ENCODE measurements at places on chromosomes 6 and 20.
A peak's percentile ranks its signal among the peaks of the same experiment; 100 is the strongest.

- no peak for DNase-seq
Measured at GRCh38 chr6:111411046-111411445, 72.0 kb downstream of the REV3L start.

GRCh38 chr6:84449220-84449619 is 221.8 kb upstream of the CEP162 start:
- no peak for DNase-seq

- no peak for DNase-seq
Measured at GRCh38 chr20:25032478-25033264, 25.3 kb downstream of the ACSS1 start.

DNA sequence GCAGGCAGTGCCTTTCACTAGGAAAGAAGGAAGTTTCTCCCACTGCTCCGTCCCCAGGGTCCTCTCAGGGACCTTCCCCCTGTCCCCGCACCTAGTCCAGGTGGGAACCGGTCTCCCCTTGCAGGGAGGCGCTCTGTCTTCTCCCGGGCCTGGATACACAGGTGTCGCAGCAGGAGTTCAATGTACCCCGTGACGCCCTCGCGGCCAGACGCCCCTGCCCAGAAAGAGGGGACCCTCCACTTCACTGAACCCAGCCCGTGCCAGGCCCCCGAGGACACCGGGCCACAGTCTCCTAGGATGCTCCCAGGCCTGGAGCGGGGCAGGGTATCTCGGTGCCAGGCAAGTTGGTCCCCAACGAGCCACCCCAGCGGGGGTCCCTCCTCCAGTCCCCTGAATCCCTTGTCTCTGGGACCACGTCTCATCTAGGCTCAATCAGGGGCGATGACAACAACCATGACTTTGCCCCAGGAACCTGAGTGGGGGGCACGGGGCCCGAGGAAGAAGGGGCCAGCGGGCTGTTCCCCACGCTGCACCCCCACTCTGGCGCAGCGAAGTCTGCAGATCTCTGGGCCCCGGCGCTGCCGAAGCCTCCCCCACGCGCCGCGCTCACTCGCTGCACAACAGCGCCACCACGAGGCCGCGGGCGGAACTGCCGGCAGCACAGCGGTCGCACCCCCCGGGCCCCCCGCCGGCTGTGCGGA is 103.0 kb downstream of the EDN3 start:
- peak; percentile 80 for DNase-seq

- DNase-seq, result no peak
Measured at GRCh38 chr6:87572883-87573282, 16.9 kb downstream of the RARS2 start.

DNA sequence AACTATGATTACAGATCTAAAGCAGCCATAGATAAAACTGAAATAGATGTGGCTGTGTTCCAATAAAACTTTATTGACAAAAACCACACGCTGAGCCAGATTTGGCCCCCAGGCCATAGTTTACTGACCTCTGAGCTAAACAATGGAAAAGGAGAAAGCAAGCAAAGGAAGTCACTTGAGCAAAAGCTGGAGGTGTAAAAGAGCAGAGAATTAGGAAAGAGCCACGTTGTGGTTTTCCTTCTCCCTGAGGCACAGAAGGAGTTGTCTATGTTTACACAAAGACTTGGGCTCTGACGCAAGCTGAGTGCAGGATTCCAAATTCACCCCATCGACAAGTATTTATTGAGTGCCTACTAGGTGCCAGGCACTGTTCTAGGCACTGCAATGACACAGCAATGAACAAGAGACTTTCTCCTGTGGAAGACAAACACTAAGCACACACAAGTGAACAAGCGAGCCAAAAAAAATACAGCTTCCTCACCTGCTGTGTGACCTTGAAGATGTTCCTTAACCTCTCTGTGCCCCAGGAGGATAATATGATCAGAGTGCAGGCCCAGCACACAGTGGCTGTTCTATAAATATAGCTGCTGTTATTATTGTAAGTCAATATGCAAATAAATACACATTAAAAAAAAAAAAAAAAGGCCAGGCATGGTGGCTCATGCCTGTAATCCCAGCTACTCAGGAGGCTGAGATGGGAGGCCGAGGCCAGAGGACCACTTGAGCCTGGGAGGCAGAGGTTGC is 75.4 kb upstream of the PTPN1 start:
- DNase-seq, result no peak

- DNase-seq, result no peak
Measured at GRCh38 chr6:122042960-122043735, 356.3 kb upstream of the HSF2 start.

- no peak for DNase-seq
Measured at GRCh38 chr20:44219791-44220190, 9.2 kb upstream of the OSER1 start.

DNA sequence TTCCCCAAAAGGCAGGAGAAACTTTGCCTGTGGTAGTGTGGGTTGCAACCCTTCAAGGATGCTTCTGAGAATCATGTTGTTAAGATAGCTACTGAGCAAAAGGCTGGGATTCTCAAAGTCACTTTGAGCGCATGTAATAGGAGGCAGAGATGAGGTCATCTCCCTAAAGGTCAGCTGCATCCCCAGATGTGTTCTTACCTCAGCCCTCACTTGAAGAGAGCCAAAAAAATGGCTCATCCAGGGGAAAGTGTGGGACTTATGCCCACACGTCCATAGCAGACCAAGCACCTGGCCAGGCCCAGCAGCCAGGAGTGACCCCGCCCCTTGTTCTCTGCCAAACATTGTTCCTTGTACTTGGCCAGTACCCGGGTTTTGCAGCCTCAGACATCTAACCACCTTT is 187.0 kb upstream of the BMP2 start:
- no peak for DNase-seq

- no peak for DNase-seq
Measured at GRCh38 chr6:1311400-1312202, at the start of gene FOXQ1. FOXQ1 (plus strand) TSS chr6:1312098; CDS start chr6:1312705, 607 bp downstream.

DNA sequence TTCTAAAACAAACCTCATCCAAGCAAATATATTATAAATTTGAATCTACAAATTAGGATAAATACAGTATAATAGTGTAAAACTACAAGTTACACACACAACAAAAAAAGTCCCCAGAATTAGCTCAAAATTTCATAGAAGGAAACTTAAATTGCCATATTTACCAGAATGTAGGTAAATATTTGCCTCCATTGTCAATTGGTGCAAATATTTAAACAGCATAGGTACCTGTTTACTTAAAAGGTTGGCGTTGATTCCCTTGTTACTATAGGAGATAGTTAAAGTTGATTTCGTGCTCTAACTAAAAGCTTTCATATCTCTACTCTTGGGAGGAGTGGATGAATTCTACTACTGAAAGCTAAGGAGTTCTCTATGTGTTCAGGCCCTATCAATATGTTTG is 111.6 kb upstream of the TENT5A start:
- no peak for DNase-seq

GRCh38 chr6:64113704-64114103 is 478.1 kb downstream of the PHF3 start:
- no peak for DNase-seq

DNA sequence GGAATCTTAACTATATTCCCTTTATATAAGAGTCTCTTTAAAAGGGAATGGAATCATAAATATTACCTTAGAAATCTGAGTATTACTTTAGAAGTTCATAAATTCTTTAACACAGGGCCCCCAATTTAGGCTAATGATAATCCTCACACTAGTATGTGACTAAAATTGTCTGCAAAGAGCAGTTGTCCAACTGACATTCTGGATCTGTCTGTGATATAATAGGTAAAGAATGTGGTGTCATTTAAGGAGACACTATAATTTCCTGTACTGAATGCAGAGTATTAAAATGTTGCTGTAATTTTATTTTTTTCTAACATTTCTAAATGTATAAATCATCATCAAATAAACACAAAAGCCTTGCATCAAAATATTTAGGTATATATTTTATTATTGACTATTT is 128.5 kb upstream of the DST start:
- no peak for DNase-seq

GRCh38 chr20:42134265-42135098 is 516.3 kb upstream of the CHD6 start:
- no peak for DNase-seq

GRCh38 chr6:167946007-167946406 is 51.5 kb upstream of the KIF25 start:
- DNase-seq, result no peak

- no peak for DNase-seq
Measured at GRCh38 chr6:166936079-166936787, 20.1 kb downstream of the RNASET2 start.

- DNase-seq, result no peak
Measured at GRCh38 chr6:3088446-3088845, 20.2 kb downstream of the RIPK1 start.

GRCh38 chr6:110823146-110823545 is 7.9 kb upstream of the CDK19 start:
- DNase-seq, result no peak

DNA sequence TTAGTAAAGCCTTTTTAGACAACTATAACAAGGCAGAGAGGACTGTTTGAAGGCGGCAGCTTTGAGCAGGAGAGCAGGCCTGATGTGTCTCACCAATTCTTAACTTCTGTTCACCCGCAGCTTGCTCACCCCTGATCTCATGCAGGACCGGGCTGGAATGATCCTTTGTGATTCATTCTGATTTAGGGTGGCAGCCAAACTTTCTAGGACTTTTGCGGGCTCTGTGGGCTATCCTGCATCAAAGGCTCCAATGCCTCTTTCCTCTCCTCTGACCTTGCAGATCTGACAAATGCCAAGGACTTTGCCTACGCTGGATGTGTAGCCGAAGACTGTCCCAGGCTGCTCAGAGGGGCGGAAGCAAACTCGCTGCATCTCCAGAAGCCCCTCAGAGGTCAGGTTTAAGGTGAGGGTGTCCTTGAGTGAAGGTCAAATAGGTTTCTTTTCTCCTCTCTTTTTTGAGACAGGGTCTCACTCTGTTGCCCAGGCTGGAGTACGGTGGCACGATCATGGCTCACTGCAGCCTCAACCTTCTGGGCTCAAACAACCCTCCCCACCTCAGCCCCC is 72.3 kb downstream of the VEGFA start:
- DNase-seq, result no peak

- DNase-seq, result no peak
Measured at GRCh38 chr6:131003488-131004386, 59.3 kb downstream of the EPB41L2 start.

DNA sequence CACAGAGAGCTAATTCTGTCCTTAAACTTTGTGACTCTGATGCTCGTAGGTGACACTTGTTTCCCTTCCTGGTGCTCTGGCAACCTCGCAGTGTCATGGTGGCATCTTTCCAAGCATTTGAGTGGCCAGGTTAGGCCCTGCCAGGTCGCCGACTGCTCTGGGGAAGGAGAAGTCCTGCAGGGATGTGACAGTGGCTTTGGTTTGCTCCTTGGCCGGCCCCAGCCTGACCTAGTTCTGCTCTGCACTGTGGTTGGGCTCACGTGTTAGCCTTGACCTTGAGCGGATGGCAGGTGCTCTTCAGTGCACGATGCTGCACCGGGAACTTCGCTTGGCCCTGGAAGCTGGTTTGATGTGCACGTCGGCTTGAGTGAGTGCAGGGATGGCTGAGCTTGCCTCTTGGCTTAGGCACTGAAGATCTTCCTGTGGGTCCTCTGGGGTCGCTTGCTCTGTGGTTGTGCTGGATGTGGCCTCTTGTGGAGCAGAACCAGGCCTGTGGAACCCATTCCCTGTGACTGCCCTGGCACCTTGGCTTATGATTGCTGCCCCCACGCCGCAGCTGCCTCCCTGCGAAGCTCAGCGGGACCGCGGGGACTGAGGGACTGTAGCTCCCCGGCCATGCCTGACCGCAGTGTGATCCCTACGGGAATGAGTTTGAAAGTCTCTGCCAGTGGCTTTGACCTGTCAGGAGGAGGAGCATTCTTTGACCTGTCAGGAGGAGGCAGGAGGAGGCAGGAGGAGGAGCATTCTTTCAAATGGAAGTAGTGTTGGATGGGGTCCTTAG is 8.7 kb downstream of the OSBPL2 start:
- DNase-seq, result no peak

GRCh38 chr20:20295621-20296498 is 72.0 kb upstream of the INSM1 start:
- DNase-seq, result no peak

DNA sequence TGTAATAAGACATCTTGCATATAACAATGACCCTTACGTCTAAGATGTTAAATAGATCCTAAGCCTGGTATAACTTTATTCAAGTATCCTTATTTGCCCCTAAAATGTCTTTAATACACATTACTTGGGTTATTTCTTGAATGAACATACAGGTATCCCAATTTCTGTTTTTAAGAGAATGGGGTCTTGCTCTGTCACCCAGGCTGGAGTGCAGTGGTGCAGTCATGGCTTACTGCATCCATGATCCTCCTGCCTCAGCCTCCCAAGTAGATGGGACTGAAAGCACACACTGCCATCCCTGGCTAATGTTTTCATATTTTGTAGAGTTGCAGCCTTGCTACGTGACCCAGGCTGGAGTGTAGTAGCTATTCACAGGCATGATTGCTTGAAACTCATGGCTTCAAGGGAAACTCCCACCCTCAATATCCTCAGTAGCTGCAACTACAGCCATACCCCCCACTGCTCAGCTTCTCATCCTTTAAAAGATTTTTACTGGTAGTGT is 10.4 kb upstream of the ZNFX1 start:
- no peak for DNase-seq

DNA sequence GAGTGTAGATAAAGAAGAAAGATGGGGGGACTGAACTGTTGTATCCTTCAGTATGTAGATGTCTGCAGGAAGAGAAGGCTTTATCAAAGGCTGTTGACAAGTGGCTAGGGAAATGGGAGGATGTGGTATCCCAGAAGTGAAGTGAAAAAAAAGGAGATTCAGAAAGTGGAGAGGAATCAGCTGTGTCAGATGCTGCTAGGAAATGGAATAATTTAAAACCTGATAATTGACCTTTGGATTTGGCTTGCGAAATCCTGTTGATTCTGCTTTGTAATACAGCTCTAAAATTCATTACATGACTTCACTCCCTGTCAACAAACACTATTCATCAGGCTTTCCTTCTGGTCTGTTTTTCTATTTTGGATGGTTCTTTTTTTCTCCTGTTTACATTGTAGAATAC is 41.7 kb downstream of the PHF3 start:
- no peak for DNase-seq

GRCh38 chr20:17533396-17533795 is 2.2 kb upstream of the BFSP1 start:
- DNase-seq, result no peak

DNA sequence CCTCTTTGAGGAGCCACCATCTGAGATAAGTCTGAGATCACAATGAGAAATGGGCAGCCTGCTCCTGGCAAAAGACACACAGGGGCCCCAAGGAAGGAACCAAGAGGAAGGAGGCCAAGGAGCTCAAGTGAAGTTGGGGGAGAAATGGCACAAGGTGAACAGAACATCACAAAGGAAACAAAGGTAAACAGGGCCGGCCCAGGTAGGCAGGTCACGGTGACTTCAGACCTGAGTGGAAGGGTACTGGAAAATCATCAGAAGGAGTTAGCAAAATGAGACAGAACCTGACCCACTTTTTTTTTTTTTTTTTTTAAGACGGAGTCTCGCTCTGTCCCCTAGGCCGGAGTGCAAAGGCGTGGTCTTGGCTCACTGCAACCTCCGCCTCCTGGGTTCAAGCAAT is 11.3 kb downstream of the ZMYND8 start:
- DNase-seq, result no peak

- DNase-seq, result no peak
Measured at GRCh38 chr20:51767867-51768758, at the start of gene ATP9A. ATP9A (minus strand) TSS chr20:51768390; CDS start chr20:51768369, 21 bp downstream.

GRCh38 chr6:16761471-16762267 is 409 bp upstream of the ATXN1 start:
- peak; percentile 80 for DNase-seq

Measured in activated CD8-positive, alpha-beta memory T cell treated with anti-CD3 and anti-CD28 coated beads, Interleukin-2, amount 50 U/mL, for 4 hours (primary cell).